ENCODE measurements at places on chromosomes 3 and 15.
A peak's percentile ranks its signal among the peaks of the same experiment; 100 is the strongest.

DNA sequence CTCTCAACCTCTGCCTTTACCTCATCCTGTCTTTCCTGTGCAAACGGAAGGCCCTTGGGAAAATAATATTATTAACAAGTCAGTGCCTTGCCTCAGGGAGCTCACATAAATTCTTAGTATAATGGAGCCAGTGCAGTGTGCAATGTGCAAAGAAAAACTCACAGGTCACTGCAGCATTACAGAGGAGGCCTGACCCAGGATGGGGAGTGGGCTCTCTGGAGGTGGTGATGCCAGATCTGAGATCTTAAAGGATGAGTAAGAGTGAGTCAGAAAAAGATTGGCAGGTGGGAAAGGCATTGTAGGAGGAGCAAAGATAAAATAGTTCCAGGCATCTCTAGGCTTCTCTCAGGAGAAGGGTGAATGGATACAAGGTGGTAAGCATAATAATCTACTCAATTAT lies 185.6 kb upstream of the ADAMTS9 start:
- H3K36me3 ChIP-seq = no peaks in the 10 kb centered on the region
- no peak overlapping the region for H3K27ac ChIP-seq
- H3K4me1 ChIP-seq = no peaks in the 10 kb centered on the region
- H3K27me3 ChIP-seq = no peaks in the 10 kb centered on the region

DNA sequence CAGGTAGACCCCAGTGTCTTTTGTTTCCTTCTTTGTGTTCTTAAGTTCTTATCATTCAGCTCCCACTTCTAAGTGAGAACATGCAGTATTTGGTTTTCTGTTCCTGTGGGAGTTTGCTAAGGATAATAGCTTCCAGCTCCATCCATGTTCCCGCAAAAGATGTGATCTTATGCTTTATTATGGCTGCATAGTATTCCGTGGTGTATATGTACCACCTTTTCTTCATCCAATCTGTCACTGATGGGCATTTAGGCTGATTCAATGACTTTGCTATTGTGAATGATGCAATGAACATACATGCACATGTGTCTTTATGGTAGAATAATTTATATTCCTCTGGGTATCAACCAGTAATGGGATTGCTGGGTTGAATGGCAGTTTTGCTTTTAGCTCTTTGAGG lies 24.4 kb downstream of the MCCC1 start:
- no peaks in the 10 kb centered on the region for H3K27me3 ChIP-seq
- H3K36me3 ChIP-seq = peaks cover 30% of the 10 kb centered on the region
- no peak for DNase-seq
- no peaks in the 10 kb centered on the region for H3K4me1 ChIP-seq
- no peak overlapping the region for H3K4me3 ChIP-seq

DNA sequence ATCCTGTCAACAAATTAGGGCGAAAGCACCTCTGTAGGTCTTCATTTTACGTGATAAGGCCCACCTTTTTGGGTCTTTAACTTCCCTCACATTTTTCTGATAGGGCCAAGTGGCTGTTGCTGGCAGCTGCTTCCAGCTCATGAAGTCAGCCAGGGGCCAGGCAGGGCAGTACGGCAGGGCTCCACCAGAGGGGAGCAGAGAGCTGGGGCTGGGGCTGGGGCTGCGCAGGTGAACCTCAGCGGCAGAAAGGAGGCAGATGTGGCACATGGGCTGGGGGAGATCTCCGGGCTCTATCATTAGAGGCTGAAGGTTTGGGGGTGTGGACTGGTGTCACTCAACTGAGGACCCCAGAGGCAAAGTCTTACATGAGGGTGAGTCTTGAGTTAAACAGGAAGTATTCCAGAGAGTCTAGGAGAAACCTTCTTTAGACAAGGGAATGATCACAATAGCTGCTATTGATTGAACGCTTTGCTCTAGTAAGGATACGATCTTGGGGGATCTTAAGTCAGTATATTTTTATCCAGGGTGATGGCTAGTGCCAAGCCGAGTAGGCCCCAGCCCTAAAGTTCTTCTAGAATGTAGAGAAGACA lies 62.8 kb upstream of the MEX3B start:
- peak; percentile 64 for DNase-seq
- no peak overlapping the region for H3K27ac ChIP-seq
- no peaks in the 10 kb centered on the region for H3K36me3 ChIP-seq
- no peaks in the 10 kb centered on the region for H3K4me1 ChIP-seq
- H3K27me3 ChIP-seq = no peaks in the 10 kb centered on the region

DNA sequence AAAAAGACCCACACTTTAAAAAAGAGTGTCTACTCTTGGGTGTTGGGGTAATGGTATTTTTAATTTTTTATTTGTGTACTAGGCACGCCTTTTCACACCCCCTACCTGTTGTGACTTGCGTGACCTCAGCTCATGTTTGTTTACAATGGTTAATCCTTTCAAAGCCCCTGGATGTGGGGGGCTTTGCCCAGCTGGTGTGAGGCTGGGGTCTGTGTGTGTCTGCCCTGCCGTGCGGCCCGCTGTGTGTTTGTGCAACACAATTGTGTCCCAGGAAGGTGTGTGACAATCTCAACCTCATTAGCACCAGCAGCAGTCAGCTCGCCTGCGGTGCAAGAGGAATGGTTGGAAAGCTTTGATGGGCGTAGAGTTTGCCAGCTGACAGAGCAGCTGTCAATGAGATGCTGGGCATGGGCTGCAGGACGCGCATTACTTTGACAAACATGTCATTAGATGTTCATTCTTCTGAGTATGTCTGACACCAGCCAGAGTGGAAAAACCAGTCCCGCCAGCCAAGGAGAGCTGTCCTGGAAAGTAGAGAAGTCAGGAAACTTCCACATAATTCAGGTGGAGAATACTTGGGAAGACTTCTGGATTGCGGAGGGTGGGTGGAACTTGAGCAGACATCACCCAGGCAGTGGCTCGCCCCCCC lies 9.6 kb downstream of the LRRK1 start:
- H3K36me3 ChIP-seq = no peaks in the 10 kb centered on the region
- H3K4me3 ChIP-seq = no peak overlapping the region
- no peaks in the 10 kb centered on the region for H3K4me1 ChIP-seq
- no peak overlapping the region for H3K27ac ChIP-seq
- H3K27me3 ChIP-seq = peaks cover 3% of the 10 kb centered on the region
- no peak for DNase-seq

DNA sequence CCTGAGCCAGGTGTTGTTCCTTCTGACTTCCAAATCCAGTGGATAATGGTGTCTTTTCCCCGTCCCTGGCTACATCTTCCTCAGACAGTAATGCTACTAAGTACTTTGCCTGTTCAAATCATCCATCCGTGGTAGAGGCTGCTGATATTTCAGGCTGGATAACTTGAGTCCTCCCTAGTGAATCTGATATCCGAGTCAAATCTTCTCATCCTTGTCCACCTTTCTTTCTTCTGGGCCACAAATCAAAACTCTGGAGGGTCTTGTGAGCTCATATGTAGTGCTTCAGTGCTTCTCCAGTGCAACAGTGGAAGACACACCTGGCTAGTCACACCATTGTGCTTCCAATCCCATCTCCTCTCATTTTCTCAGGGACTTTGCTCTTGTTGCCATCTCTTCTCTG lies 11.2 kb downstream of the SH3GL3 start:
- no peaks in the 10 kb centered on the region for H3K36me3 ChIP-seq
- no peak for DNase-seq
- H3K4me3 ChIP-seq = no peak overlapping the region
- no peaks in the 10 kb centered on the region for H3K27me3 ChIP-seq

DNA sequence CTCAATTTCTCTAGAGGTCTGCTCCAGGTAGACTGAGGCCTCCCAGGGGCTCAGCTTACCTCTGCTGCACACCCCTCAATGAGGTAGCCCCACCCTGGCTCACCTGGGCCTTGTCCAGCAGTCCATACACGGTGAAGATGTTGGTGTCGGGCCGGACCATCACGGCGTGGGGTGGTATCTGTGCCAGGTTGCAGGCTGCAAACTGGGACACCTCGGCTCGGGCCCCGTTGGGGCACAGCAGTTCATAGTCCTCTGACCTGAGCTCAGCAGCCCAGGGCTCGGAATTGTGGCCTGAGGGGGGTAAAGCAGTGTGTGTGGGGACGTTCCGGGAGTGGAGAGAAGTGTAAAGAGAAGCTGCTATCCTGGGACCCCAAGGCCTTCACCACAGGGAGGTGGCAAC lies 23.2 kb downstream of the MELTF start:
- H3K36me3 ChIP-seq = no peaks in the 10 kb centered on the region
- no peak overlapping the region for H3K4me3 ChIP-seq
- no peak overlapping the region for H3K27ac ChIP-seq
- H3K4me1 ChIP-seq = peaks cover 16% of the 10 kb centered on the region

- DNase-seq = no peak
- H3K4me1 ChIP-seq = no peaks in the 10 kb centered on the region
- H3K27me3 ChIP-seq = no peaks in the 10 kb centered on the region
- no peak overlapping the region for H3K4me3 ChIP-seq
- H3K27ac ChIP-seq = no peak overlapping the region
These were observed 79.8 kb downstream of the MEF2A start for GRCh38 chr15:99645543-99645935.

GRCh38 chr3:13824521-13825310 lies 55.2 kb downstream of the WNT7A start:
- no peak for DNase-seq
- peaks cover 4% of the 10 kb centered on the region for H3K36me3 ChIP-seq
- H3K27ac ChIP-seq = no peak overlapping the region
- H3K4me1 ChIP-seq = peaks cover 5% of the 10 kb centered on the region

DNA sequence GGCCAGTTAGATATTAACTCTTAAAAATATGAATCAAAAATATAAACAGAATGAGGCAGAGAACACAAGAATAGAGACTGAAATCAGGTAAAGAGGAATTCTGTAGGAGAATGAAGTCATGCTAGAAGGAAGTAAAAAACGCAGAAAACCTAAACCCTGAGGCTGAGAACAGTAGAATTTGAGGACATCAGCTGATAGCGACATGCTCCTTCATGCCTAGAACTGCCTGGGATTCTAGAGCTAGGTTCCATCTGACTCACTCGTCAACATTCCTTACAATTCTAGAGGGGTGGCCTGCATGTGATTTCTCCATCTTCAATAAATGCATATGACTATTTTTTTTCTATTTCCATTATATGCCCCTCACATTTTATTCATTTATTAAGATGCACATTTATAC lies 343.0 kb downstream of the ROBO1 start:
- DNase-seq = no peak
- no peaks in the 10 kb centered on the region for H3K27me3 ChIP-seq
- H3K4me3 ChIP-seq = no peak overlapping the region
- no peaks in the 10 kb centered on the region for H3K36me3 ChIP-seq
- H3K4me1 ChIP-seq = no peaks in the 10 kb centered on the region

- H3K36me3 ChIP-seq = peaks cover 2% of the 10 kb centered on the region
- H3K27me3 ChIP-seq = no peaks in the 10 kb centered on the region
- DNase-seq = no peak
- H3K4me1 ChIP-seq = no peaks in the 10 kb centered on the region
- H3K27ac ChIP-seq = no peak overlapping the region
These were observed 347.8 kb downstream of the TBC1D5 start for GRCh38 chr3:17394541-17395155.

- no peaks in the 10 kb centered on the region for H3K36me3 ChIP-seq
- H3K27ac ChIP-seq = no peak overlapping the region
- no peaks in the 10 kb centered on the region for H3K27me3 ChIP-seq
- DNase-seq = no peak
- H3K4me3 ChIP-seq = no peak overlapping the region
These were observed 85.6 kb downstream of the CPN2 start for GRCh38 chr3:194265505-194265892.

Measured in CD4-positive, alpha-beta T cell (primary cell).